Stimulated activated CD8-positive, alpha-beta memory T cell treated with anti-CD3 and anti-CD28 coated beads, Interleukin-2, amount 100 ng/mL, for 48 hours (primary cell): ENCODE measurements at places on chromosomes 4 and X.

GRCh38 chr4:170022211-170022610 lies 4.0 kb downstream of the MFAP3L start:
- no peak for DNase-seq

DNA sequence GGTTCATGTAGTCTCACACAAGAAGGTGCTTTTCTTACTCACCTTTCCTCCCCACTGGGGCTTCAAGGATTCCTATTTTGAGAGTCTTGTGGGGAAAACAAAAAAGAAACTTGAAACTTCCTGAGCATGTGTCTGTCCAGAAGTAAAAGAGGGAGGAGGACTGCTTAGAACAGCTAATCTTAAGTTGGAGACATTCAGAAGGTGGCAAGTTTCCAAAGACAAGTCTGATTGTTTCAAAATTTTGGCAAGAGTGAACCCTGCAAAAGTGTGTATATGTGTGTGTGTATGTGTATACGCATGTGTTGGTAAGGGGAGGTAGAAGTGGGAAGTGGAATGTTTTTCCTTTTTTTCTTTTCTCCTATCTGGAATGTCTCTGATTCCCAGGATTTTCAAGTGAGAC lies 189.0 kb upstream of the FRMPD4 start:
- DNase-seq: no peak

DNA sequence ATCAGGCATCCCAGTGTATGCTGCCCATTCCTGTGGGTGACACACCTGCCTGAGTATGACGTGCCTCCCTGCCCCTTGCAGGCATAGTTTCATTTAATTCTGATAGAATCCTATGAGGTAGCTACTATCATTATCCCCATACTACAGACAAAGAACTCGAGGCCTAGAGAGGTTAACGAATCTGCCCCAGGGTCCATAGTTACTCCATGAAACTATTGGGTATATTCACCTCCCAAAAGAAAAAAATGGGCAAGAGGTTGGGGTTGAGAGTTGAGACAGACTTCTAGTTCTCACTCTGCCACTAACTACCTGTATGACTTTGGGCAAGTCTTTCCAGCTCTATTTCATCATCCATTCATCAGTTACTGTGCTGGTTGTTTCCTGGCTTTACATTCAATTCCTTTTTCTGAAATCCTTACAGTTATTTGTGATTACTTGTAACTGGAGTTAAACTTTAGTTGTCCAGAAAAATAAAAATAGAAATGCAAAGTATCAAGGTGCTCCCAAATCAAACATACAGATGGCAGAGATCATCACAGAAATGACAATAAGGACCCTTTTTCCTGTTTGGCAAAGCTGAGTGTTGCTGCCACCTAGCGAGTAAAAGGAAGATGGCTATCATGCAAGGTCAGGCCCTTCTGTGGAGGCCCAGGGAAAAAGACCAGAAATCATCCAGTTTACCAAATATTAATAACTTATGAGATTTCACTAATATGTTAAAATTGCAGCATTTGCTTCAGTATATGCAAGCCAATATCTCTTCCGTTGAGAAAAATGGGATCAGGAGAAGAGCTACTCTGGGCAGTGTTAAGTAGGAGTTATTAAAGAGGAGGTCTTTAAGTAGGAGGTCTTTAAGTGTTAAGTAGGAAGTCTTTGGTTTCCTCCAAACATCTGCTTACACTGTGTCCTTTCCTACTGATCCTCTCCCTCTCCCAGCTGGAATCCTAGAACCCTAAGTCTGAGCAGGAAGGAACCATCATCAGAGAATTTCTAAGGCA lies 17.1 kb upstream of the MAP7D3 start:
- DNase-seq: no peak

- DNase-seq: no peak
Observed at GRCh38 chrX:43551590-43551989, 104.5 kb upstream of the MAOA start.

DNA sequence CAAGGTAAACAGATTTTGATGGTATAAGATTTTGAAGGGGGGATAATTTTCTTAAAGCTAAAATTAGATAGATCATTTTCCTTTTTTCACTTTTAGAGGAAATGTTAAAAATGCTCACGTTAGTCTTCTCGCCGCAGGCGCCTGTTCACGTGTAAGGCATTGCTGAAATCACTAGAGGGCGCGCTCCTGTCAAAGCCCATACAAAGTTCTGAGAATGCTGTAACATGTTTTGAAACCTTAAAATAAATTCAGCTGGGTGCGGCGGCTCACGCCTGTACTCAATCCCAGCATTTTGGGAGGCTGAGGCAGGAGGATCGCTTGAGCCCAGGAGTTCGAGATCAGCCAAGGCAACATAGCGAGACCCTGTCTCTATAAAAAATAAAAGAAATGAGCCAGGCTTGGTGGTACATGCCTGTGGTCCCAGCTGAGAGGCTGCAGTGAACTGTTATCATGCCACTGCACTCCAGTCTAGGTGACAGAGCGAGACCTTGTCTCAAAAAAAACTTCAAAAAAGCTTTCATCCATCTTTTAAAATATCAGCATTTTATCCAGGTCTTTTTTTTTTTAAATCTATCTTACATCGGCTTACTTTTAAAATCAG lies 138.0 kb downstream of the RBMX2 start:
- peak; percentile 11 for DNase-seq

GRCh38 chrX:23103546-23103945 lies 103.8 kb downstream of the DDX53 start:
- no peak for DNase-seq

GRCh38 chr4:3372264-3372932 lies 69.4 kb upstream of the HGFAC start:
- DNase-seq: no peak

DNA sequence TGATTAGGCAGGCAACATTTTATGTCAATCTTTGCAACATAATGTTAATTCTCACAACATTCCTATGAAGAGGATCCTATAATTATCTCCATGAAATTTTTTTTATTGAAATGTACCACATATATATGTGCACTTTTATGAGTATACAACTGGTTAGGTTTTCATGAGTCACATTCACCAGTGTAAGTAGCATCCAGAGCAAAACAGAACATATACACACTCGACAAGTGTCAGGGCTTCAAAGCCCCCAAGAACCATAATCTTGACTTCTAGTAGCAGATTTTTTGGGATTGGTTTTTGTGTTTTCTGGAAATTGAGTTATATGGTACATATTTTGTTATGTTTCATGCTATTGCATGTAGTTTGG lies 62.4 kb downstream of the ARHGAP10 start:
- no peak for DNase-seq

GRCh38 chrX:84729408-84729807 lies 227.2 kb upstream of the HDX start:
- no peak for DNase-seq

DNA sequence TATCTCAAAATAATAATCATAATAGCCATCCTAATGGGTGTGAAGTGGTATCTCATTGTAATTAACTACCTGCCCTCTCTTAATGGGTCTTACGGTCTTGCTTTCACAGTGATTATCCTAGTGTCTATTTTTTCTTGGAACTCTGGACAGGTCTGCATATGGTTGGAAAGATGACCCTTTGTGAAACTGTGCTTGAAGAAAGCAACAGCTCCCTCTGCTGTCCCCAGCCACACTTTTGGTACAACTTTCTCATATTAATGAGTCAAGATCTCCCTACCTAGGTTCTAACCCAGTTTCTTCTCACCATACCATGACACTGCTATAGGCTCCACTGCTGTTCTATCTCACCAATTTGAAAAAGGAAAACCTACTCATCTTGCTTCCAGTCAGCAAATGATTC lies 2.4 kb downstream of the TFDP3 start:
- no peak for DNase-seq

- no peak for DNase-seq
Observed at GRCh38 chr4:168844353-168845049, 165.6 kb downstream of the CBR4 start.

DNA sequence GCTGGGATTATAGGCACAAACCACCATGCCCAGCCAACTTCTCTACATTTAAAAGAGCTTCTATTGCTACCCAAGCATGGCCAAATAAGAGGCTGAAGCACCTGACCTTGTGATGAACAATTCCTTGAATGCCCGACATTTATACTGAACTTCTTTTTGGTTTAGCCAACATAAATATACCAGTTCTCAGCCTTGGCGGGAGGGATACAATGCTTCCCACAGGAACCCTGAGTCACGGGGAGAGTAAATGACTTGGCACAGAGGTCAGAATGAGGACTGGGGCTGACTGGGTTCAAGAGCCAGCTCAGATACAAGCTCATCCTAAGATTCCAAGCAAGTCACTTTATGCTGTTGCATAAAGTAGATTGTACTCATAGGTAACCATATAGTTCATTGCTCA lies 6.1 kb downstream of the HOPX start:
- no peak for DNase-seq

DNA sequence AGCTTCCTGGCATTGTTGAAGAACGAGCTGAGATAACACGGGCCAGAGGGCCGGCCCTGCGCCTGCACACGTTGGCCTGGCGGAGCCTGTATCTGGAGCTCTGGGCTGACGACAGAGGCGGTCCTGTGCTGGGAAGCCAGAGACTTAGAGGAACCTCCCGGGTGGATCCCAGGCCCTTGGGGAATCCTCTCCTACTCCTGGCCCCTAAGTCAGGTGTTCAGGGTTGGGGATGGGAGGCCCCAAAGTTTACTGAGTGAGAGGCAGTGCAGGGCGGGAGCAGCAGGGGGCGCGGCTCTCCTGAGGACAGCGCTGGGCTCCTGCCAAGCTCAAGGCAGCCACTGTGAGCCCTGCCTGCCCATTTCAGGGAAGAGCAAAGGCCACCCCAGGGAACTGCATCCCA lies 2.5 kb upstream of the HTRA3 start:
- DNase-seq: peak; percentile 12

GRCh38 chr4:2595952-2596552 lies 59.6 kb downstream of the FAM193A start:
- DNase-seq: no peak

DNA sequence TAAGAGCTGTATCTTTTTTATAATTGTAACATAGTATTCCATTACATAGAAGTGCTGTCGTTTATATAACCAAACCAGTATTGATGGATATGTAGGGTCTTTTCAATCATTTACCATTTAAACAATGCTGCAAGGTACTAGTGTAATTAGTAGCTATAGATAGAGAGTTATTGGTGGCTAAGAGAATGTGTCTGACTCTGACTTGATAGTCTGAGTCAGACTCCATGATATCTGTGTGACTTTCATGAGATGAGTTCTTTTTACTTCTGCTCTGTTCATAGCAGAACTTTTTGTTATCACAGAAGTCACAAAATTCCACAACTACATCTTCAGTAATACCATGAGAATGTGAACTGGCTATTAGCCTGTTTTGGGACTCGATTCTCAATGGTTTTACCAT lies 150.6 kb downstream of the FHIP1A start:
- no peak for DNase-seq

GRCh38 chrX:110750526-110751189 lies 45.0 kb downstream of the CHRDL1 start:
- DNase-seq: no peak

DNA sequence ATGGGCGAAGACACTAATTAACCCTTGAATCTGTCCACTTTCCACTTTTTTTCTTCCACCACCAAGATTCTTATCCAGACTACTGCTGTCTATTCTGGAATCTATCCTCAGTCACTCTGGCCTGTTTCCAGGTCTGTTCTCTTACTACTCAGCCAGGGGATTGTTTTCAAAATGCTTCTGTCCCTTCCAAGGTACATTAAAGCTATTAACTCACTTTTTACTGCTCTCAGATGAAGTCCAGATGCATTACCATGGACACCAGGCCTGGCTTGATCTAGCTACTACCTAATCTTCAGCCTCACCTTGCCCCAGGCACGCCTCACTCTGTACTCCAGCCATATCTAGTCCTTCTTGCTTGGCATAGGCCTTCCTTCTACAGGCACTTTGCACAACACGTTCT lies 66.4 kb downstream of the GALNT7 start:
- no peak for DNase-seq

DNA sequence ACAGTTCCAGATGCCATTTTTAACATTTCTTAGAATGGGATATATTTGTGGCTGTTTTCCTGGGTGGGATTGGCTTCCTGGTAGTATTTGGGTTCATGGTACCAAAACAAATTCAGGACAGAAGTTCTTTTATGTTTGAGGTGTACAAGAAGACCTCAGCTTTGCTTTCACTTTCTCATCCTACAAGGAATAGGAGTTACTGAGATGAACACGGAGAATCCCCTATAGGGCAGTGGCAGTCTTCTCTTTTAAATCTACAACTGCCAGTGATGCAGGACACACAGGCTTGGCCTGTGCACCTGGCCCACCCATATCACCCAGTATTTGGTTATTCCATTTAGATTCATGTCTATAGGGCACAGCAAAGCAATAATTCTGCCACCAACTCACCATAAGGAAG lies 35.2 kb downstream of the SLC10A7 start:
- no peak for DNase-seq
